Stromal cell of bone marrow (primary cell): ENCODE measurements at places on chromosomes 5 and 9.
A peak's percentile ranks its signal among the peaks of the same experiment; 100 is the strongest.

DNA sequence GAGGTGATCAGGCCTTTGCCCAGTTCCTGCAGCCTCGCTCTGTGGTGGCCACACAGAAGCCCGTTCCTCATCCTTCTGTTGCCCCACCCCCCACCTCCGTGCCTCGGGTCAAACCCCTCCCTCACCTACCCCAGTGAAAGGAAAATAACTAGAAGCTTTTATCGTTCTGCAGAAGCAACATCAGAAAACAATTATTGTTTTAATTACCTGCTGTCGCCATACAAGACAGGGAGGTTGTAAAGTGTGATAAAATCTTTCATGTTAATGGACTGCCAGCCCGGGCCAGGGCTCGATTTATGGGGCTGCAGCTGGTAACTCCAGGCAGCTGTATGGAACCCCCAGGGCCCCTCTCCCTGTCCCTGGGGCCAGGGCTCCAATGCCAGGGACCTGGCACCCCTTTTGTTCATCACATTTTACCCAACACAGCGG, 20.6 kb downstream of the UNC5A start:
- DNase-seq: no peak

DNA sequence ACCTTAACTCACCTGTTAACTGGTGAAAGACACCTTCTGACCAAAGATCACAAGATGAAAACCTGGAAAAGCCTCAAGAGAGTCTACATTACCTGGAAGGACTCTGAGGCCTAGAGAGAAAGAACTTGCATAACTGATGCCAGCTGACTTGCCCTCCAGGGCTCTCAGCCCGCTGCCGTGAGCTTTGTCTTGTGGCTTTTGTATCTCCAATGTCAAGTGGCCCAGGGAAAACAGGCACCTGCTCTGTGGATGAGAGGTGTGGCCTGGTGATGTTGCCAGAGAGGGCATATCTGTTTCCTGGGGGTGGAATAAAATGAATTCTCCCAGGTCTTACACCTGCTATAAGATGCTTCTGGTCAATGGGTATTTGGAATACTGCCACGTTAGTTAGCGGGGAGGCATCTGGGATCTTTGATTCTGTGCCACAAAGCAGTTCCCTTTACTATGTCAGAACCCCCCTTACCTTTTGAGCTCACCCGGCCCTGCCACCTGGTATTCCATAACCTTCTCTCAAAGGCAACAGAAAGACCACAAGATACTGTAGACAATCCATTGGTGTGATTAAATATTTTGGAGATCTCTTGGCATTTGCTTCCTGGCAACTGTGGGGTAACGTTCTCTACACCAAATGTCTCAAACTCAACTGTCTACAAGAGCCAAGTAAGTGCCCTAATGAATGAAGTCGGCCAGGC, 54.9 kb upstream of the N4BP3 start:
- no peak for DNase-seq

GRCh38 chr5:59097116-59097515, 514.2 kb downstream of the RAB3C start:
- DNase-seq: peak; percentile 7

- DNase-seq: no peak
Observed at GRCh38 chr9:134560206-134560605, 81.4 kb upstream of the COL5A1 start.

GRCh38 chr5:2848619-2849018, 97.1 kb upstream of the IRX2 start:
- DNase-seq: no peak

GRCh38 chr5:45038366-45038987, 229.7 kb downstream of the MRPS30 start:
- DNase-seq: peak; percentile 6

DNA sequence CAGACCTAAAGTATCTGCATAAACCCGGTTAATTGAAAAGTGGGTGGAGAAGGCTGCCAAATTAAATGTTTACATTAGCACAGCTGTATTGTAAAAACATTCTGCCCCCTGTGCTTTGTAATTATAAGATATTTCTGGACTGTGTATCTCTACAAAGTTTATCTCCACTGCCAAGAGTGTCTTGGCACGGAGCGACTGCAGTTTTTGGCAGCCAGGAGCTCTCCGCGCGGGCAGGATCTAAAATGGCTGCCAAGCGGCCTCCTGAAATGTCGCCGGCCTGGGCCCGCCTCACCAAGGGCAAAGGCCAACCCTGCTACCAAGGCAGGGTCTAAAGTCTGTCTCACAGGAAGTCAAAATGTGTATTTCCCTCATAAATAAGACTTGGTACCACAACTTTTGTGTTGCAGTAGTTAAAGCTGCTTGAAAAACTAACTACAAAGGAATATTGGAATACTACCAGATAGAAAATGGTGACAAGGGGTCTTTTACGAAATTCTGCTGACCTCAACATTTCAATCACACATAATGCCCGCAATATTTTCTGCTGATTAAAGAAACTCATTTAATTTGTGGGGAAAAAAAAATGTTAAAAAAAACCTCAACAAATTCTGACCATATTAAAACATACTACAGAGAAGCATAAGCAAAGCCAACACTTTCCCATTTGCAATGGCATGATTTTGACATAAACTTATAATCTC, 110.4 kb downstream of the NFIB start:
- no peak for DNase-seq

- DNase-seq: no peak
Observed at GRCh38 chr5:68315679-68316271, 100.2 kb downstream of the PIK3R1 start.
